Stimulated activated CD4-positive, alpha-beta T cell treated with anti-CD3 and anti-CD28 coated beads, Interleukin-15, amount 100 ng/mL, for 1 hour (primary cell): ENCODE measurements at places on chromosomes 6 and 20.

- DNase-seq, result peak; percentile 40
Measured at GRCh38 chr6:170295510-170296422, 4.9 kb upstream of the DLL1 start.

DNA sequence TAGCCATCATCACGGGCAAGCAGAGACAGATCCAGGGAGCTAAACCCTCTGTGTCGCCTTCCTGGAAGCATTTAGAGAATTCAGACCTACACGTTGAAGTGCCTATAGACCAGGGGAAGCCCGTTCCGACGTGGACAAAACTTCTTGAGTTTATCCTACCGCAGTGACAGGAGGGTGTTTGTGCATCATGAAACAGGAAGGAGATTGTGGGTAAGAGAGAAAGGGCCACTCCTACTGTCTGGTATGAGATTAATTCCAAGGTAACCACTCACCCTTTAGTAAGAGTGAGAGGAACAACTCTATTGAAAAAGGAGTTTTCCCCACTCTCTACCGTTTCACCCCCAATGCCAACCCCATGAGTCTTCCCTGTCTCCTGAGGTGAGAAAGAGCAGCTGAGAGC, 133.7 kb downstream of the TFAP2C start:
- DNase-seq, result no peak

DNA sequence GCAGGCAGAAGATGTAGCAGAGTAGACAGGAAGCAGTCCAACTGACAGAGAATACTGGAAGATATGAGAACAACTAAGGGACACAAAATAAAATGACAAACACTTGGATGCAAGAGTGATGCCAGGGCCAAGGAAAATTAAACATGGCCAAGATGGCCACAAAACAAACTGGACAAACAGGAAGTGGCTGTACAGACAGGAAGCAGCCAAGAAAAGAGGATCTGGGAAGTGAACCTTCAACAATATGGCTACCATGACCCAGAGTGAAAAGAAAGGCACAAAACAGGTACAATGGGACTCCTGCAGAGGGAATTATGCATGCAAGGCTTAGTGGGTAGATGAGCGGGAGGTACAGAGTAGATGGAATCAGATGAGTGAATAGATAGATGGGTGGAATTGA, 29.1 kb downstream of the HLA-DPB1 start:
- no peak for DNase-seq

DNA sequence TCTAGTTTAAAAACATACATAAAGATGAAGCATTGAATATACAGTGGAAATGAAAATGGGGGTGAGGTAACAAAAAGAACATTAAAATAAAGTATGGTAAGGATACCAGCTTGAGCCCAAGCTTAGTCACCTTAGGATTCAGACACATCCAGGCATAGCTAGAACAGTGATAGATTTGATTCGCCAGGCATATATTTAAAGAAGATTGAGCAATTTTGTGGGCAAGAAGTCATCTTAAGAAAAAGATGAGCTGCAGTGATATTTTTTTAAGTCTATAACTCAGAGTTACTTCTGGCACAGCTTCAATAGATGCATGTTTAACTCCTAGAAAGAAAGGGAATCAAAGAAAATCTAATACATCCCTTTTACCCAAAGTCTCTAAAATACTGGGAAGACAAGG, 97.9 kb downstream of the BMP5 start:
- DNase-seq, result no peak

DNA sequence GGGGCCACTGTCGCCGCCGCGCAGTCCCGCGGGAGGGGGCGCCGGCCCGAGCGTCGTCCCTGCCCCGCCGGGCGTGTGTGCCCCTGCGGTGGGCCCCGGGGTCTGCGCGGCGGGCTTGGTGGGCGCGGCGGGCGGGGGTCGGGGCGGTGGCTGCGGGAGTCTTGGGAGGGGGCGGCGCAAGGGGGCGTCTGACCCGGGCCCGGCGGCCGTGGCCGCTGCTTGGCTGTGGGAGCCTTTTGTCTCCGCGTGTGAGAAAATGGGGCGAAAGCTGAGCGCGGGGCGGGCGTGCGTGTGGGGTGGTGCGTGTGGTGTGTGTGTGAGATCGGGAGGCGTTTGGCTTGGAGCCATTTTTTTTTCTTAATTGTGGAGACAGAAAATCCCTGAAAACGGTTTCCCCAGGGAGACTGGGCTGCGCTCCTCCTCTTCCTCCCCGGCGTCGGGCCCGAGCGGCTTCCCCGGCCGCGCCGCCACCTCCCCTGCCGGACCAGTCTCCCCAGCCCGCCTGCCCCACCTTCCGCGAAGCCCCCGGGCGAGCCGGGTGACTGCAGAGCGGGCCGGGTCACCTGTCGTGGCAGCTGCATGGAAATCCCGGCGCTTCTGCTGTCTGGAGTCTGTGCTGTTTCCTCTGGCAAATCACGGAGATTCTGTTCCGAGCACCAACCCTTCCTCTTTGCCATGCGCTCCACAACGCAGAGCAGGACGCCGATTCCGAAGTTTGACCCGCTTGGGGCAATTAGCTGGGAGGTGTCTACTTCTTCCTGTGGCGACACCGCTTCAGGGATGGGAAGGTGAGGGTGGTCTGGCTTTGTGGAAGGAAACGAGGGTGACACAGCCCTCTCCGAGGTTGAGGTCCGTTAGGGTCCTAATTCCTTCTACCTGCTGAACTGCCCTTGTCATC, 64.4 kb downstream of the GTF2H5 start:
- peak; percentile 35 for DNase-seq

DNA sequence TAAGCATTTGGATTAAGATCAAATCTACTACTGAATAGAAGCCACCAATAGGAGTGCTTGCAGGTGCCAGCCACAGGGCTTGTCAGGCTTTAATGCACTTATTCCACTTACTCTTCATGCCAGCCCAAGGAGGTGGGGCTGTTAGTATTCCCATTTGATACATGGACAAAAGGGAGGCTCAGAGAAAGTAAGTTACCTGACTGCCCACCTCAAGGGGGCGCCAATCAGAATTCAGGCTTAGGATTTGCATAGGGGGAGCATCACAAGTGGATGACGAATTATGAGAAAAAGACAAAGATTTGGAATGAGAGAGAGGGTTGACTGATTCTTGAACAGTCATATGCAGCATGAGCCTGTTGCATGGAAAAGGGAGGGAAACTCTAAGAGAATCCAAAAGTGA, 188.4 kb upstream of the TSHZ2 start:
- peak; percentile 2 for DNase-seq

- no peak for DNase-seq
Measured at GRCh38 chr6:40950986-40951698, 87.9 kb downstream of the UNC5CL start.

DNA sequence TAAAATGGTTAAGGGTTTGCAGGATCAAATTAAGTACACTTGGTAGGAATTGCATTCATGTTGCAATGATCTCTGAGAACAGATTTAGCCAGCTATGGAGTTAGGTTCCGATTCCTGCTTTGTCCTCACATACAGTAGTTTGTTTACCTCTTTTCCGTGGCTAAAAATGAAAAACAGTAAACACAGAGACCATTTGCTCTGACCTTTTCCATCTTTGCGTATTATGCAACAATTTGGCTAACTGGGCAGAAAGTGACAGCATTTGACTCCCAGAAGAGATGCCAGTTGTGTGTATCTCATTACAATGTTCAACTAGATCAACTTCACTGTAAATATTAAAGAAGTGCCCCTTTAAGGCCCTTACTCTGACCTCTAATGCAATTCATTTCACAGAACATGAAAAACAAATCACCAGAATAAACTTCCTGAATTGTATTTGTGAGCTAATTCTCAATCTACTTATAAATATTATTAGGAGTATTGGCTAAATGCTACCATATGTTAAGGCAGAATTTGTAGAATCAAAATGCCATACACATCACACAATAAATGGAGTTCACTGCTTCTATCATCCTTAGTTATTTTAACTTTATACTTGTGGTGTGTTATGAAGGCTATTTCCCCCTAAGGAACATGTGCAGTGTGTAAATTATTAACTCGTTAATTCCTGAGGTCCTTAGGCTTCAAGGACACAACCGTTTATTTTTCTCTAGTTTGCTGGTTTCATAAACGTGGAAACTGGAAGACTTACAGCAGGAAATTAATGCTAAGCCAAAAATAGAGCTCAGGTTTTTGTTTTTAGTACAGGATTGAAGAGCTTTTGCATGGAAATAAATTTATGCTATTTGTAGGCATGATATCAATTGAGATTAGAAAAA, 380.7 kb upstream of the CITED2 start:
- no peak for DNase-seq

- DNase-seq, result no peak
Measured at GRCh38 chr6:35857853-35858252, 52.7 kb downstream of the LHFPL5 start.

DNA sequence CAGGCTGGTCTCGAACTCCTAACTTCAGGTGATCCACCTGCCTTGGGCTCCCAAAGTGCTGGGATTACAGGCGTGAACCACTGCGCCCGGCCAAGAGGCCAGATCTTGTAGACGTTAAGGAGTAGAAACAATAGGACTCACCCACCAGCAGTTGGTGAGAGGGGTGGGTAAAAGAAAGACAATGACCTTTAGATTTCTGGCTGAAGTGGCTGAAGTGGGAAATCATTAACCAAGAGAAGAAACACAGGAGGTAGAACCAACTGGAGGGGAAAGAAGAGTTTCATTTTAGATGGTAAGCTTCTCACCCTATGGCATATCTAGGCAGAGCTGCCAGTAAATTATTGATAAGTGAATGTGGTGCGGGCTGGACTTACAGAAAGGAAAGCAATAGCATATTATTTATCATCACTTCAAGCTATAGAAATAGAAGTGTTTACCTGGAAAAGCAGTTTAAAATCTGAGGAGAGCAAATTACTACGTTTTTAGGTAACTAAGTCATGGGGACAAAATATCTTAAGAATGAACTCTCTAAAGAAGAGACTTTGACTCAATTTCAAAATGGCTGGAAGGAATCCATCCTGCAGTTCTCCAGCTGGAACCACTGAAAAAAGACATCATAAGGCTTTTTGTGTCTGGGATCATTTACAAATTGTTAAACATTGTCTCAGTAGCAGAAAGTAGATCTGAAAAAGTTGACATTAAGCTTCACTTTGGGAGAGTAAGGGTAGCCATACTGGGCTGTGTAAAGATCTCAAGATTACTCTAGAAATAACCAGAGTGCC, 109.6 kb downstream of the ALDH8A1 start:
- DNase-seq, result no peak

DNA sequence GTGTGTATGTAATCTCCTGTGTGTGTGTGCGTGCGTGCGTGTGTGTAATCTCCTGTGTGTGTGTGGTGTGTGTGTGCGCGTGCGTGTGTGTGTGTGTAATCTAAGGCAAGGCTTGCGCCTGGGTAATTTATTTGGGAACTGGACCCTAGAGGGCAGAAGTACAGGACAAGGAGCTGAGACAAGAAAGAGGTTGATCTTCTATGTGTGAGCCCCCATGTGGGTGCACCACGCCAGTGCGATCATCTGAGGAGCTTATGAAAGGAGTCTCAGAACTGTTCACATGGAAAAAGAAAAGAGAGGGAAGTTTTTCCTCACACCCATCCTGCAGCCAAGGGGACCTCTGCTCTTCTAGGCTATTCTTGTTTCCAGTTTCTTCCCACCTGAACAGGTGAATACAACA, 220.1 kb upstream of the GGTLC1 start:
- no peak for DNase-seq
